Naive thymus-derived CD4-positive, alpha-beta T cell (primary cell): ENCODE measurements at places on chromosomes 16 and 17. TPM values are rescaled to one million over a fixed set of nuclear protein-coding genes. Genes with fewer than 3 reads are reported as not detected.

Gene ADAM11
- 1.5 TPM for total RNA-seq

Gene MMP25
- 0.73 TPM for total RNA-seq

Gene CES3
- 0.32 TPM for total RNA-seq

Gene SDF2
- total RNA-seq, result 34.1 TPM

Gene ALOX12
- 1.0 TPM for total RNA-seq

Gene CCDC154
- total RNA-seq, result 1.2 and 3.6 TPM in 2 replicates

Gene EIF4A3
- total RNA-seq, result 51.0 TPM

Gene KCNJ18
- total RNA-seq, result not detected
